ENCODE measurements at places on chromosomes 2 and 18.

GRCh38 chr2:172420216-172420615, 7.2 kb upstream of the ITGA6 start:
- DNase-seq: no peak

GRCh38 chr2:197378494-197379307, 56.1 kb downstream of the SF3B1 start:
- peak; percentile 61 for DNase-seq

GRCh38 chr2:15791294-15791693, 149.1 kb upstream of the MYCN start:
- no peak for DNase-seq

- no peak for DNase-seq
Measured at GRCh38 chr2:18123577-18123976, 245.1 kb downstream of the KCNS3 start.

GRCh38 chr2:25063876-25064660, 22.2 kb downstream of the EFR3B start:
- no peak for DNase-seq

- DNase-seq: no peak
Measured at GRCh38 chr18:55407774-55408535, 180.0 kb downstream of the TCF4 start.

DNA sequence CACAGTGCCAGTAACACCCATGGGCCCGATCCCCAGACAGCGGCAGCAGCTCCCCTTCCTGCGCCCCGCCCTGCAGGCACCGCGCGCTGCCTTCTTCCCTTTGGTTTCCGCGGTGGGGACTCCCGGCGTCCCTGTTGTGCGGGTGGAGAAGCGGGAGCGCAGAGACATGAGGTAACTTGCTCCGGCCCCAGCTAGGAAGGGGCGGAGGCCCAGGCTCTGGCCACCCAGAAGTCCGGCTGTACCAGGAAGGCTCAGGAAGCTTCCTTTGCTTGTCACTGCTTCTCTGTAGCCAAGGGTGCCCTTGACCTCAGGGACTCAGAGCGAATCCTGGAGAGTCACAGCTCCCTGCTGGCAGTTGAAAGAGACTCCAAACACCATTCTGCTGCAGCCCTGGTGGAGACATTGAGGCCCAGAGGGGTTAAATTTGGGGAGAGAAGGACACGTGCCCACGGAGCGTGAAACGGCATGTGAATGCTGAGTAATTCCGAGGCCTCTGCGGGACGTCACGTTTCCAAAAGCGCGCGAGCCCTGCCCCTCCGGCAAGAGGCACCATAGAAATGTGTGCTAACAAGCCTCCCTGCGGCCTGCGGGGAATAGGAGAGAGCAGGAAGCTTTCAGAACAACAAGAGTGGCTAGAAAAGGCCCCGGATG, 6.7 kb upstream of the ADCY3 start:
- DNase-seq: peak; percentile 75

GRCh38 chr18:47701134-47701533, 229.3 kb downstream of the SMAD2 start:
- DNase-seq: no peak

- no peak for DNase-seq
Measured at GRCh38 chr2:28137221-28137620, 246.7 kb downstream of the BABAM2 start.
